Myometrial cell (primary cell): ENCODE measurements at places on chromosomes 2 and 18. TPM values are rescaled to one million over a fixed set of nuclear protein-coding genes. Genes with fewer than 3 reads are reported as not detected.

The RIT2 gene
- total RNA-seq, result not detected in 2 replicates

The CSRNP3 gene
- total RNA-seq, result 0.58 and 3.9 TPM in 2 replicates

The TSGA10 gene
- total RNA-seq, result 0.71 TPM in 1 of 2 replicates, not detected in the other

The LBX2 gene
- total RNA-seq, result 1.7 and 4.1 TPM in 2 replicates

The SCYGR7 gene
- total RNA-seq, result not detected in 2 replicates

The KCNJ13 gene
- total RNA-seq, result not detected in 2 replicates
